ENCODE measurements at places on chromosomes 2 and 18. TPM values are rescaled to one million over a fixed set of nuclear protein-coding genes. Genes with fewer than 3 reads are reported as not detected.

DNA sequence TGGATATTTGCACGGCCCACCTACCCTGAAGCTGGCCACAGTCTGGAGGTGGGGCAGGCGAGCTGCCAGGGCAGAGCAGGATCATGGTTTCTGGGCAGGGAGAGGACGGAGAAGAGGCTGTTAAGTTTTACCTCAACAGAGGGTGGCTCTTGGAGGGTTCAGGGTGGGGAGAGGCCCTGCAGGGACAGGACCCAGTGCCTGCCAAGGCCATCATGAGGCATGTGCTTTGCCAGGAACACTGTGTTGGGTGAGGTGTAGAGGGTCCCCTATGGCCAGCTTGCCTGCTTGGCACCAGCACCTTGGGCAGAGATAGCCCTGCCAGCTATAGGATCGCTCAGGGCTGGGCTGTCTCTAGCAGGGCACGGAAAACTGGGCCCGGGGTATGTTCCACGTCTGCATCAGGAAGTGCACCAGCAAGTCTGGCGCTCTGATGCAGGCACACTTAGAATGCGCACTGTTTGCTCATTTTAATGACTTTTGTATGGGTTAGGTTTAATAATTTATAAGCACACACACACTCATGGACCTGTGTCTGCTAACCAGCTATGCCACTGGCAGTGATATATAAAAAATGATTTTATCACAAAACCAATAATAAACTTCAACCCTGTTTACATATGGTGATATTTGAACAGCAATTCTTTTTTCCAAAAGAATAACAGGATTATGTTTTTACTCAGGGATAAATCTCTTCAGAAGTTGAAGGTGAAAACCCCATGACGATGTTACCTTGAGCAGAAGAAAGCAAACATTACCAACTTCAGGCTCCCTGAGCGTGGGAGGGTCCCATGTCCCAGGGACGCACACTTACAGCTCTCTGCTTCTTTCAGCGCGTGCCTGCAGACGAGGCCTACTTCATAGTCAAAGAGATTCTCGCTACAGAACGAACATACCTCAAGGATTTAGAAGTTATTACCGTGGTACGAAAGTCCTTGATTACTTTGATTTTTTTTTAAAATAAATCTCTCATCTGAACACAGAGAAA lies 46.4 kb downstream of the STK25 start:
- DNase-seq, result no peak

Gene IGFBP5
- not detected for total RNA-seq

DNA sequence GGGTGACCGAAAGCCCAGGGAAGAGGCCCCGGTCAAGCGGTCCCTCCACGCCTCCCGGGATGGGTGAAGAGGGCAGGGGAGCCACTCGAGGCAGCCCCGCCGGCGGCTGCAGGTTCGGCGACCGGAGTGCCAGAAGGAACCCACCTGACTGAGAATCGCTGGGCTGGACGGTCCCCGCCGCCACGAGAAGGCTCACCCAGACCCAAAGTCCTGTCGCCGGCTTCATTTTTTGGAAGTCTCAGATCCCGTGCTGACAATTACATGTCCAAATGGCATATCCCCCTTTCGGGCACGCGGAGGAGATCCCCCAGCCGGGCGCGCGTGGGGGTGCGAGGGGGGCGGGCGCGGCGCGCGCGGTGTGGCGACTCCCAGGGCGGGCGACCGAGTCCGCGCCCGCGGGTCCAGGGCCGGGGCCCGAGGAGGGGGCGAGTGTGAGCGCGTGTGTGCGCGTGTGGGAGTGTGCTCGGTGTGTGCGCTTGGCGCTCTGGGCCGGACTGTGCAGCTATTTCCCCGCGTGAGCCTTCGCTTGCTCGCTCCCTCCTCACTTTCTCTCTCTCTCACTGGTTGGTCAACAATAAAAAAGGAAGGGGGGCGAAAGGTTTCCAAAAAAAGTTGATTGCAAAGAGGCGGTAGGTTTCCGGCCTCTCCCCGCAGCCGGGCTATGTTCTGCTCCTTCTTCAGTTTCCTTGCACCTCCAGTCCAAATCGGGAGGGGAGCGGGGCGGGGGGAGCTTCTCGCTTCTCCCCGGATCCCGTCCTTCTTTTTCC lies at the start of gene ERBB4:
Gene ERBB4, minus strand, starts transcription at position 498 of the 767 bp plus-strand sequence. Its CDS starts 272 bp downstream, at position 226.
- DNase-seq, result no peak

DNA sequence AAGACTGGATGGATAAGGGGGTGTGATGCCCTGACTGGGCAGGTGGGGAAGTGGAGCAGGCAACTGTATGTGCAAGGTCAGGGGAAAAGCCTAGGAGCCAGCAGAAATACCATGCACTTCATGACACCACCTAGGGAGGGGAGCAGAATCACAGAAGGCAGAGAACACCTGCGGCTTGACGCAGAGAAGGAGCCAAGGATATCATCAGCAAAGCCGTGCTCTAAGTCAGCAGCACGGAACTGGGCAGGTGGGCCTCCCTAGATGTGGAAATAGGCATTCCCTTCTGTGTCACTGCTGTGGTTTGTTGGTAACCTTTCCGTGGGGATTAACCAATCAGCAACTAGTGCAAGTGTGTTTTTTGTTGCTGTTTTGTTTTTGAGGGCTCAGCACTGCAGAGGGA lies 41.3 kb downstream of the HDLBP start:
- DNase-seq, result no peak

DNA sequence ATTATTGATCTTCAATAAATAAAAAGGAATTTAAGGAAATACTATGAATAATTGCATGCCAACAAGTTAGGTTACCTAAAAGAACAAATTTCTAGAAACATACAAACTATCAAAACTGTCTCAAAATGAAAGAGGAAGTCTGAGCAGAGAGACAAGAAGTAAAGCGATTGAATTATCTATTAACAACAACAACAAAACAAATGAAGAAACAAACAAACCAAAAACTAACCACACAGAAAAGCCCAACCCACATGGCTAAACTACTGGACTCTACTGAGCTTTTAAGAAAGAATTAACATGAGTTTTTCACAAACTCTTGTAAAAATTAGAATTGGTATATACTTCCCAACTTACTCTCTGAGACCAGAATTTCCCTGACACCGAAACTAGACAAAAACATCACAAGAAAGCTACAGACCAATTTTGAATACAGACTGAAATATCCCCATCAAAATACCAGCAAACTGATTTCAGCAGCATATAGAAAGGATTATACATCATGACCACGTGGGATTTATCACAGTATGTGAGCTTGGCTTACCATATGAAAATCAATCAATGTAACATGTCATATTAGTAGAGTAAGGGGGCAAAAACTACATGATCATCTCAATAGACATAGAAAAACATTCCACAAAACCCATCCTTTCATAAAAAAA lies 16.6 kb upstream of the GALNT1 start:
- DNase-seq, result no peak

Gene AMER3
- not detected for total RNA-seq

Gene C1GALT1C1L
- total RNA-seq, result not detected

- DNase-seq, result no peak
Measured at GRCh38 chr2:214201892-214202291, 209.0 kb upstream of the VWC2L start.

DNA sequence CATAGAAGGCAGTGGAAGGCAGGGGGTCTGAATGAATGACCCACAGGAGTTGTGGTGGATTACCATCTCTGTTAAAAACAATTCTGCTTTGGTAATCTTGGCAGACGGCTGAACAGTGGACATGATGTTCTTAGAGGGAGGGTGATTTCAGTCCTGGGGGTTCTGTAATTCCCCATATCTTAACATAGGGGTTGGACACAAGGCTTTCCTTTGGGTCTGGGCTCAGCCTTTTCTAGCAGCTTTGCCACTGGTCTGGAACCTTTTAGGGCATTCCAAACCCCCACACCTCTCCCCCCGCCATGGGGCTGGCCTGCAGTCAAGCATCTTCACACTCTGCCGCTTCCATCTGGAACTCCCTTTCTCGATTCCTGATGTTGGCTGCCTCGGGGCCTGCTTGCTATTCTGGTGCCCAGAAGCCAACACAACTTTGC lies 50.3 kb downstream of the RPL37A start:
- no peak for DNase-seq

- no peak for DNase-seq
Measured at GRCh38 chr2:138712212-138712979, 67.8 kb downstream of the NXPH2 start.

DNA sequence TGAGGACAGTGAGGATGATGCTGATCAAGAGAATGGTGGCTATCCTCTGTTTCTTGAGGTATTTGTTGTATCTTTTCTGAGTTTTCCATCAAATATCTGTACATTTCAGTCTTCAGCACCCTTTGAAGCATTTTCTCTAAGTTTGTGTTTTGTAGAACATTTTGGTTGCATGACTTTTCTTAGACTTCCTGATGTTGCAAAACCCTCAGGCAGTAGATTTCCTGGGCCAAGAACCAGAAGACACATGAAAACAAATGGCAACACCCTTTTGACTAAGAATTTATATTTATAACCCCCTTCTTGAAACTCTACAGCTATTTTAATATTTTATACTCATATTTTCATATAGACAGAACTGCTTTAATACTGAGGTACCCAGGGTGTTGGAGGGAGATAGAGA lies 16.2 kb downstream of the HNMT start:
- no peak for DNase-seq

Gene CLEC4F
- total RNA-seq, result not detected

DNA sequence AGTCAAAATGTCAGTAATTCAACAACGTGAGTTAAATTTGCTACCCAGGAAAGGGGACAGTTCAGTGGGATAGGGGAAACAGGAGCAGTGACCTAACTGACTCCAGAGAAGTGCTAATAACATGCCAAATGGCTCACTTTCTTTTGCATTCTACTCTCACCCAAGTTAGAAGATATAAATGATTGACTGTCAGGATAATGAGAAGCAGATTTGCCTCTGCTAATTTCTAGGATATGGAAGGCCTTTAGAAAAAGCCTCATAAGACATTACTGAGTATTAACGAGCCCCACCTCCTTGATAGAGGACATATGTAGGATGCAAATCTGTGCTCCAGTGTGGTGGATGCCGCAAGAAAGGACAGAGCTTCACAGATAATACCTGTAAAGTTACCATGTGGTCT lies 318.6 kb upstream of the NT5C1B start:
- no peak for DNase-seq

- DNase-seq, result no peak
Measured at GRCh38 chr2:226114436-226114835, 685.2 kb downstream of the IRS1 start.

GRCh38 chr2:96130483-96130882 lies 7.8 kb downstream of the ASTL start:
- no peak for DNase-seq

Gene CRYGC
- total RNA-seq, result not detected

Gene GALR1
- not detected for total RNA-seq

Gene C1QL2
- total RNA-seq, result not detected

Gene PCARE
- total RNA-seq, result not detected
